ENCODE measurements at places on chromosomes 5 and 9.

DNA sequence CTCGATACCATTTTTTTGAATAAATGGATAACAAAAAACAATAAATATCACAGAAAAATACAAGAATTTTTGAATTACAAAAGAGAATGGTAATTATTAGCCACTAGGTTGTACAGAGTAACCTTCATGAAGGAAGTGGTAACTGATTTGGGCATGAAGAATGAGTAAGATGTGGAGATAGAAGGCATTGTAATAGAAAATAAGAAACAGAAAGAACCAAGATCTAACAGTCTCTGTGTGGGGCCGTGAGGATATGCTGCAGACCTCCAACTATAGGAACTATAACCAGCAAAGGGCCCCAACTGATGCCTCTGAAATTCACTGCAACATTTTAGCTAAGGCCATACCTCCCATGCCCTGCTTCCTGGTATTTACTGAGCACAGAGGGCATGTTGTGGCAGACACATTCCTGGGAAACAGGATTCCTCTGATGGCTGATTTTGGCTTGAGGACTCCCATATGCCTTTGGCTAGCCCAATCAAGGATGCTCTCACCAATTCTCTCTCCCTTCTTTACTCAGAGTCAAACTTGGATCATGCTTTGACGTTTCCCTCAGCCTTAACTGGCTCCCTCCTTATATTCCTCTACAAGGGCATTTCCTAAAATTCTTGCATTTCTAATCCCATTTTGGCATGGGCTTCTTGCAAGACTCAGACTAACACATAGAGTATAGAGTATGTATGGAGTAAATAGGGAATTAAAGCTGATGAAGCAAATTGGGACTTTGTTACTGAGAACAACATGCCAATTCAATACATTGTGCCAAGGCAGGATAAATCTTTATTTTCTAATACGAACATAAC lies 208.9 kb downstream of the PDE4D start:
- DNase-seq, result no peak

DNA sequence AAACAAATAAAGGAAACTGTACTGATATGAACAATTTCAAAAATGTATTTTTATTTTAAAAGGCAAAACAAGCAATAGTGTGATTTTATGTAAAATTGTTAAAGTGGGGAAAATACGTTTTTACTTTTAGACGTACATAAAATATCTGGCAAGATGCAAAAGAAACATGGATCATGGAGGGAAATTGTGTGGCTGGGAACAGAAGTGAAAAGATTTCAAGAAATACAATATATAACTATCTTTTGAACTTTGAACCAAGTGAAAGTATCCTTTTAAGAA lies 1.5 kb upstream of the ZNF367 start:
- no peak for DNase-seq

DNA sequence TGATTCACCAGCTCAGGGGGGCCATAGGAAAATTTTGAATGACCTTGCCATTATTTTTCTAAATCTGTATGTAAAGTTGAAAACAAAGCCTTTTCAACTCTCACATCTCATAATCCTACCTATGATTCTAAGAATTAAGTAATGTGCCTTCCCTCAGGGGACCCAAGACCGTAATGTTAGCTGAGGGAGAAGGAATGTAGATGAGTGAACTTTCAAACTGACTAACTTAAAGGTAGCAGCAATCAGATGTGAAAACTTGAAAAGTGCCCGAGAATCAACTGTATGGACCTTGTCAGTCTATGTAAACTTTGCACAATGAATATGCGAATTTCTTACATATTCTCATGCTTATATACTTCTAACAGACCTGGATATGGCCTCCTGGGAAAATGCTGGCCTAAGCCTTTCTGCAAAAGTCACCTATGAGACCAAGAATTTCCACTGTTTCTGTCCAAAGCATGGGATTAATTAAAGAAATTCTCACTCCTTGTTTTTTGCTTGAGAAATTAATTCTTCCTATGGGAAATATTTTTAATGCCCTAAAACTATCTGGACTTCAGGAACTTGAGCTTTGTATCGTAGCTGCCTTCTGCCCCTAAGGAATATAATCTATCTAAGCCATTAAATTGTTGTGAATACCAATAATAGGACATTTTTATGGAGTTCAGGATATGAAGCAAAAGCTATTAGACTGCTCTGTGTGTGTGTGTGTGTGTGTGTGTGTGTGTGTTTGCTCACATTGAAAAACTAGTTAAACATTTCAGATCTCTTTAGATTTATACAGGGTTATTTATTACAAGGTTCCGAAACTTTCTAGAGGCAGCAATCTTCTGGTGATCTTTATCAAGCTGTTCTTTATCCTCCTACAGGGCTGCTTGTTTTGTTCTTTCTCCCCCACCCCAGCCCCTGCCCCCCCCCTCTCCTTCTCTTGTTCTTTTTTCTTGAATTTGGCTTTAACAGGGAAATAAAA lies 169.1 kb upstream of the CLINT1 start:
- DNase-seq, result no peak

GRCh38 chr5:120164986-120165385 lies 299.1 kb upstream of the PRR16 start:
- DNase-seq, result no peak

DNA sequence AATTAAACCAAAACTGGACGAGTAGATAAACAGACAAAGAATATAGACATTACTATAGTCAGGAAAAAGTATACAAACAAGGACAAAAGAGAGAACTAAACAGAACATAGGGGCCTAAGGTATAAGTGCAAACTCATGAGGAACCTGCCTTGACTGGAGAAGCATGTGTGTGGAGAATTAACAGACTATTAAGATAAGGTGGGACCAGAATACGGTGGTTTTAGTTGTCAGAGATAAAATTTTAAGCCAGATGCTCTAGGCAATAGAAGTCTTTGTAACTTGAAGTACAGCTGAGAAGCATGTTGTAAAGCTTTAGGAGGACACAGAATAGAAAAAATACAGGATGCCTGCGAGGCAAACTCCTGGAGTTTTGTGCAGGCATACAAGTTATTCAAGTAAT lies 707.1 kb downstream of the PTPRD start:
- no peak for DNase-seq

DNA sequence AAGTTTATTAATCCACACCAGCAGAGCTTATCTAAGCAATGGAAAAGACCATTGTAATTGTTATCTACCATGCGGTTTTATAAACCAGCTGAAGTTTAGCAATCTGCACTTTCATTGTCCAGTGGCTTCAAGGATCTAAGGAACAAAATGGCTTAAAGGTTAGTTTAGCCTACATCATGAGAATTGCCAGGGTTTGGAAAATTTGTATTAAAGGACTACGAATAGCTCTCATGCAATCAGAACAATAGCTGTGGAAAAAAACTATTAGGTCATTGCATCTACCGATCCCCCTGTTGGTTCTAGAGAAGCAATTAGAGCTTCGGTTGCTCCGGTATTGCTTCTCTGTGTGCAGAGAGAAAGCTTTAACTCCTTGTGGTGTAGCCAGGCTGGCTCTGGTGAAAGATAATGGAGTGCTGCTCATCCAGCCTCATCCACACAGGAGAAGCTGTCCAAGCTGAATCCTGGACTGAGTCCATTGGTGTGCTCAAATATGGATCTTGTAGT lies 86.3 kb upstream of the SLC12A2 start:
- peak; percentile 36 for DNase-seq

GRCh38 chr9:71594541-71594940 lies 173.8 kb downstream of the CEMIP2 start:
- no peak for DNase-seq

GRCh38 chr5:168300326-168301182 lies 9.1 kb downstream of the WWC1 start:
- DNase-seq, result peak; percentile 10

All from NCI-H146 (cell line).